ENCODE measurements at places on chromosomes 11 and 22. TPM values are rescaled to one million over a fixed set of nuclear protein-coding genes. Genes with fewer than 3 reads are reported as not detected.

Gene C11orf98
- 48.2 TPM for total RNA-seq

Gene GAL
- not detected for total RNA-seq

Gene PHETA2
- total RNA-seq = 29.8 TPM

Gene B4GALNT4
- total RNA-seq = 1.5 TPM

Gene FIBIN
- 22.6 TPM for total RNA-seq

Gene FOLR2
- total RNA-seq = not detected

Gene SCGB1D2
- total RNA-seq = not detected

Gene APOA1
- total RNA-seq = 70.3 TPM

Gene DEUP1
- total RNA-seq = not detected

Gene MN1
- 55.9 TPM for total RNA-seq
